ENCODE measurements at places on chromosomes 13 and 19.

DNA sequence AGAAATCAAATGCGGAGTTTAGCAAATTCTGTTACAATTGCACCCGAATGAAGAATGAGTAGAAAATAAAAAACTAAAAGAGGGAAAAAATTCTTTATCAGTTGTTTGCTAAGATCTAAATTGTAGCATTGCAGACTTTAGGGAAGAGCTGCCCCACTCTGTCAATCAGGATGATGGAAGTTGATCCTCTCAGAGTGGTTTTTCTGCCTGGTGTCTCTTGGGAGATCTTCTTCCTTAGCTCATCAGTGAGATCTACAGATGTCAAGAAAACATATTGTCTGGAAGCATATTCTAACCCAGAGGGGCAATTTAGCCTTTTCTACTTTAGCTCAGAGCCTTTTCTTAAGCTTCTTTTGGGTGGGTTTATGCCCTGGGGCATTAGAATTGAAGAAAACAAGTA lies 223.2 kb upstream of the PCDH17 start:
- no peak for DNase-seq

- no peak for DNase-seq
Observed at GRCh38 chr19:55251341-55252081, 7.3 kb downstream of the PPP6R1 start.

GRCh38 chr13:96000069-96000468 lies 53.1 kb downstream of the UGGT2 start:
- no peak for DNase-seq

GRCh38 chr13:33494596-33495204 lies 209.1 kb upstream of the STARD13 start:
- DNase-seq = no peak

- no peak for DNase-seq
Observed at GRCh38 chr19:7236153-7236552, 58.1 kb downstream of the INSR start.

DNA sequence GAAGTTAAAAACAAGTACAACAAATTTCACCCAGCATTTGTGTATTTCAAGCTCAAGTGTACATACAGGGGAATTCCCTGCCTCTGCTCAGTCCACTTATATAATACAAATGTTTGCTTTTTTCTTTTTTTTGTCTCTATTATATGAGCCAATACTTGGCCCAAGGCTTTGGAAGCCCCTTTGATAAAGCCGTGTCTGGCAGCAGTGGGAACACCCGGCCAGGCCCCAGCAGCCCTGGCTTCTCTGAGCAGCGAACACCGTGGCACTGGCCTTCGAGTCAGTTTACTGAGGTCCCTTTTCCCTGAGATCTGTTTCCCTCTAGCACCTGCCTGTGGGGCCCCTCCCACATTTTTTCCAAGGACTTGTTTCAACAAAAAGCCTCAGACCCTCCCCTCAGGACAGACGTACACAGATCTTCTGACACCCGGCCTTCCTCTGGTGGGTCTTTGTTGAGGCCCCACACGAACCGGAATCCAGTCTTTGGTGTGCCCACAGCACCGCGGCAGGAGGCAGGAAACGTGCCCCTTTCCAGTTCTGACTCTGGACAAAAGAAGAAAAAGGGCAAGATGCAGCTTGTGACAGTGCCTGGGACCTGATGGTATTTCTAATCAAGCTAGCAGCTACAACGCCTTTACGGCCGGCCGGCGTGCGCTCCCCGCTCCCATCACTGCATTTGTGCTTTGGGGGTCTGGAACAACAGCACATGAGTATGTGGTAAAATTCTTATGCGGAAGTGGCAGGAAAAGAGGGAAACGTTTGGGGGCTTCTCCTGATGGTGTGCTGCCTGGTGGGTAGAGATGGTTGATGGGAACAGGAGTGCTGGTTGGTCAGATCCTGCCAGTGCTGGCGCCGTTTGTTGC lies 13.8 kb downstream of the SIPA1L3 start:
- DNase-seq = no peak

GRCh38 chr19:2055931-2056836 lies 5.1 kb upstream of the MKNK2 start:
- no peak for DNase-seq

DNA sequence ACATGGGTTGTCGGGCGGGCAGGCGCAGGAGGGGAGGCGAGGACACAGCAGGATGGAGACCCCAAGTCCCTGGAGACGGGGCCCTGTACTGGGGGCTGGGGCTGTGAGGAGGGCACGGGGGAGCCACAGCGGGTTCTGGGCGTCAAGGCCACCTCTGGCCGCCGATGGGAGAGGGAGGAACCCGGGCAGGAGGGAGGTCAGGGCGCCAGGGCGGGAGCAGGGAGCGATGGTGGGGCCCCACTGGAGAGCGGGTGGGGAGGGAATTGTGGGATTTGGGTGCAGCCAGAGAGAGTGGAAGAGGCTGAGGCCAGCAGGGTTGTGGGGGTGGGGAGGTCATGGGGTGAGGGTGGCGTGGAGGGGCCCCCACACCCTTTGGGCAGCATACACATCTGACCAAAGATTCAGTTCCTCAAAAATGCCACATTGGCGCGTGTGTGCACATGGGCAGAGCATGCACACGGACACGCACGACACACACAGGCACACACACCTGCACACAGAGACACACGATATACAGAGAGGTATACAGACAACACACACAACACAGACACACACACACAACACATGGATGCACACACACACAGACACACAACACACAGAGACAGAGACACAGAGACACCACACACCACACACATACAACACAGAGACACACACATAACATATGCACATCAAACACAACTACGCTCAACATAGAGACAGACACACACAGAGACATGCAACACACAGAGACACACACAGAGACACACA lies 54.9 kb downstream of the AP1M1 start:
- no peak for DNase-seq

GRCh38 chr13:114077099-114077932 lies 55.1 kb downstream of the RASA3 start:
- no peak for DNase-seq

DNA sequence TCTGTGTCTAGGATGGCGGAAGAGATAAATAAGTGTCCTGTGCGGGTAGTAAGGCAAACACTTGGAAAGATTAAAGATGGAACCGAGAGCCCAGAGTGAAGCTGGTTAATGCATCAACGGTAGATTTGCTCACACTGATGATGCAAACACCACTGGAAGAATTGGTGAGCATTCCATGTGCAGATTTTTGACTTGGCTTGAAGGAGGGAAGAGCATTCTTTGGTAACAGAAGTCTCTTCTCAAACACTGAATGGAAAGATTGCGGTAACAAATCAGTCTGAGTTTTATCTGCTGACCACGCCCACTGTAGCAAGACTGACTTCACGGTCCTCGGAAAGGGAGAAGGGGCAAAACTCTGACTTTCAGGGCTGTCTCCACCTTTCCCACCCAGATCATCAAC lies 112.5 kb downstream of the COL4A1 start:
- no peak for DNase-seq

GRCh38 chr13:79936368-79937136 lies 404.4 kb downstream of the SPRY2 start:
- DNase-seq = no peak

GRCh38 chr19:17170538-17171297 lies 44.4 kb upstream of the USE1 start:
- DNase-seq = no peak

DNA sequence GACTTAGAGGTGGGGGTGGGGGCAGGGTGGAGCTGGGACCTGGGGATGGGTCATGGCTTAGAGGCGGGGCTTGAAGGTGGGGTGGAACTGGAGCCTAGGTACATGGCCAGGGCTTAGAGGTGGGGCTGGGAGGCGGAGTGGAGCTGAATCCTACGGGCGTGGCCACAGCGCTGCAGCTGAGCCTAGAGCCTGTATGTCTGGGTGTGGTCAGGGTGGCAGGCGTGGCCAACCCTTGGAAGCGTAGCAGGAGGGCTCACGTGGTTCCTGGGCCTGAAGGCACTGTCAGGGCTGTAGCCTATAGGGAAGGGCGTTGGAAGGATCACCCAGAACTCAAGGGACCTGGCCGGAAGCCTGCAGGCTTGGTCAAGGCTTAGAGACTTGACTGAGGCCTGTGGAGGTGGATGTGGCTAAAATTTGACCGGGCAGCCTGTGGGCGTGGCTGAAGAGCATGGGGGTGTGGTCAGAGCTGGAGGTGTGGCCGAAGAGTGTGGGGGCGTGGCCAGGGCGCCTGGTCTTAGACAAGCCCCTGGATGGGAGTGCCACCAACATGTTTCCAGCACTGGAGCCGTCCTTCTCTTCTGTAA lies 24.3 kb downstream of the COLGALT1 start:
- DNase-seq = no peak

- DNase-seq = no peak
Observed at GRCh38 chr13:101211261-101211660, 205.0 kb downstream of the NALCN start.

DNA sequence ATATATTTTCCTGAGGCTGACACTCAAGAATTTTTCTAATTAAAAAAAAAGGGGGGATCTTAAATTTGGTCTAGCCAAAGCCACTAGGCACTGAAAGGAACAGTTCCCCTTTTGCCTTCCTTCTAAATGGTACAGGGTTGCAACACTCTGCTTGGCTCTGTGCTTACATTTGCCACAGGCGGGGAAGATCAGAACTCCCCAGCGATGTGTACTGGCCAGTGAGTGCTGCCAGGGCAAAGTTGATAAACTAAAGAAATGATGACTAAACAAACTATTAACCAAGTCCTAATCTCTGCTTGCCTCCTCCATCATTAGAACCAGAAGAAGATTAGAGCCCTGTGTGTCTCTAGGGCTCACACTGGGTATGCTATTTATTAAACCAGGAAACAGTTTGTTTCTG lies 75.3 kb upstream of the SCEL start:
- DNase-seq = no peak

GRCh38 chr19:49973987-49974386 lies 13.0 kb upstream of the SIGLEC11 start:
- no peak for DNase-seq

DNA sequence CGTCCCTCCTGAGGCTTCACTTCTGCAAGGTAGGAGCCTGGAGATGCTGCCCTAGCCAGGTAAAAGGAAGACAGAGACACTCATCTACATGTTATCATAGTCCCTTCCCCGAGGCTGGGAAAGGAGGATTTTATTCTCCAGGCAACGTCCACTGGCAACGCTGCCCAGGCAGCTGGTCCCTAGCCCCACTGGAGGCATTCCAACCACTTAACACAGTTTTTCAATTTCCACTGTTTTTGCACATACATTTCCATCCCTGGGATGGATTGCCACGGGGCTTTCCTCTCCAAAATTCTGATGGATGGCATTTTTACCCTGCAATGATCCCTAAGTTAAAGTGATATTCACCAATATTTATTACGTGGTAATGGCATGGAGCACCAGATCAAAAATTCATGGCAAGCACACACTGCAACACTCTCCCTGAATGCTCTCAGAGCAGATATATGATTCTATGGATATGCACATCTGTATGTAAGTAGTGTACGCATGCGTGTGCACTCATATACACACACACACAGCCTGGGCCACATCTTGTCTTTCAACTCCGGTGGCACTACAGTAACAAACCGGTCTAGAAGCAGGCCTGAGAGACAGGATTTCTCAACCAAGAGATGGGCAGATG lies 322.3 kb upstream of the TSHZ3 start:
- no peak for DNase-seq

GRCh38 chr13:76822698-76823267 lies 63.4 kb downstream of the KCTD12 start:
- peak; percentile 53 for DNase-seq

DNA sequence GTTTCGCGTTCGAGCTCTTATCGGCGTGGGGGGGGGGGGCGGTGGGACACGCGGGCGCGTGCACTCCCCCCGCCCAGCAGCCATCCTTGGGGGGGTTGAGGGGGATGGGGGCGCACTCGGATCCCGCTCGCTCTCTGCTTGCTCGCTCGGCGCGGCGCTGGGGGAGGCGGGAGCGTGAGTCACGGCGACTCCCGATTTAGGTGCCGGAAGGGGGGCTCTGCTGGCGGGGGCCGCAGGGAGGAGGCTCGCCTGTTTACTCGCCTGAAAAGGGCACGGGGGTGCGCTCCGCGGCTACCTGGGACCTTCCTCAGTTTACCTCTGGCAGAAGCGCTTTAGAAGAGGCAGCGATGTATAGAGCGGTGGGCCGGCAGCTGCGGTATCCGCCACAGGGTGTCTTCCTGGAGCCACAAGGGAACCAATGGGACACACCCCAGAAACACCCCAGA lies 1.1 kb upstream of the PDE4A start:
- DNase-seq = no peak

DNA sequence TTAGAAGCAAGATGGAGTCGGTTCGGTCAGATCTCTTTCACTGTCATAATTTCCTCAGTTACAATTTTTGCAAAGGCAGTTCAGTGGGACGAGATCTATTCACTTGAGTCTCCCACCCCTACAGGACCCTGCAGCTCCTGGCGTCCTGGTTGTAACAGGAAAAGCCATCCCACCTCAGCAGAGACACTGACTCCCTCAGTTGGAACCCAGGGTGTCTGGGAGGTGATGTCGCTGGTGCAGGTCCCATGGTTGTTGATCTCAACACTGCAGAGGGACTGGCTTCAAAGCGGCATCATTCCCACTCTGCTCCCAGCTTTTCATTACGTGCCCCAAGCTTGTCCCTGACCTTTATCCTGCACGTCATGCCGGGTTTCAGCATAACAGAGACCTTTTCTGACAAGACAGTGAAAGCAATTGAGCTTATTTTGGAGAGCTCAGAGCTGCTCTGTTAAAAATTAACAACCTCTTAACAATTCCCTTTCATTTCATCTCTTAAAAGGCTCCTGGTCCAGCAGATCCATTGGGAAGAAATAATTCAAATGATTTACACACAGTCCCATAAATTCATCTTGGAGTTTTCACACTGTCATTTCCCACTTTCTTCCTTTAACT lies 17.6 kb upstream of the COG3 start:
- no peak for DNase-seq

GRCh38 chr13:32590266-32590665 lies 4.0 kb downstream of the PDS5B start:
- DNase-seq = no peak

DNA sequence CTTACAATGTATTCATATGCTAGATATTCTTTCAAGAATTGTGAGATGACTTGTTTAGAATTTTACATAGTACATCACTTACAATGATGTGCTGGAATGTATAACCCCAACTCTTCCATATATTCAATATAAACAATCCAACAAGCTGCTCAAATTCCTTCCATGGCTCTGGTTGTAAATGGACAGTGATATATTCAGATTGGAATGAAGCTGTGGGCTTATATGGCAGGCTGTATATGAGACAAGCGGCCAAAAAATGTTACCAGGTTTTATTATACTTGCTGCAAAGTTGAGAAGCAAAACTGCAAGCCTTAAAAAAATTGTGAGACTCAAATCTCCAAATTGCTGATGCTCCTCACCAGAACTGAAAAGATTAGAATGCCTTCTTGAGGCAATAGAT lies 83.6 kb upstream of the KLF12 start:
- no peak for DNase-seq

GRCh38 chr19:46386151-46386550 lies 27.2 kb downstream of the CCDC8 start:
- no peak for DNase-seq

- DNase-seq = no peak
Observed at GRCh38 chr13:109874484-109875454, 88.4 kb upstream of the IRS2 start.

Data from MM.1S (cell line).